Upper lobe of right lung (tissue), 1 donor: ENCODE measurements at places on chromosomes 12 and 14. TPM values are rescaled to one million over a fixed set of nuclear protein-coding genes. Genes with fewer than 3 reads are reported as not detected.

GRCh38 chr12:63928305-63928704 is 83.8 kb downstream of the SRGAP1 start:
- no peak for DNase-seq
- H3K4me3 ChIP-seq, result no peak overlapping the region
- no peaks in the 10 kb centered on the region for H3K4me1 ChIP-seq
- no peaks in the 10 kb centered on the region for H3K27me3 ChIP-seq

DNA sequence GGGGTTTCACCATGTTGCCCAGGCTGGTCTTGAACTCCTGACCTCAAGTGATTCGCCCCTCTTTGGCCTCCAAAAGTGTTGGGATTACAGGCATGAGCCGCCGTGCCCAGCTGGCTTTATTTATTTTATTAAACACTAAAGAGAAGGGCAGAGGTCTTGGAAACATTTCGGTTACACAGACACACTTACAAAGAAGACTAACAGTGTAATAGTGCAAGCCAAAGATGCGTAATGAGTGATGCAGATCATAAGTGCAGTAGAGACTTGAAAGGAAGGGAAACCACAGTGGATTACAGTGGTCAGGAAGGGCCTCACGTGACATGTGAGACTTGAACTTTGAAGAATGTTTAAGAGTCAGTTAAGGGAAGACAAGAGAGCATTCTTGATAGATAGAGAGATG is 33.9 kb upstream of the CDK17 start:
- no peak for DNase-seq
- H3K4me1 ChIP-seq, result no peaks in the 10 kb centered on the region
- no peak overlapping the region for H3K27ac ChIP-seq
- H3K27me3 ChIP-seq, result no peaks in the 10 kb centered on the region
- H3K4me3 ChIP-seq, result no peak overlapping the region

DNA sequence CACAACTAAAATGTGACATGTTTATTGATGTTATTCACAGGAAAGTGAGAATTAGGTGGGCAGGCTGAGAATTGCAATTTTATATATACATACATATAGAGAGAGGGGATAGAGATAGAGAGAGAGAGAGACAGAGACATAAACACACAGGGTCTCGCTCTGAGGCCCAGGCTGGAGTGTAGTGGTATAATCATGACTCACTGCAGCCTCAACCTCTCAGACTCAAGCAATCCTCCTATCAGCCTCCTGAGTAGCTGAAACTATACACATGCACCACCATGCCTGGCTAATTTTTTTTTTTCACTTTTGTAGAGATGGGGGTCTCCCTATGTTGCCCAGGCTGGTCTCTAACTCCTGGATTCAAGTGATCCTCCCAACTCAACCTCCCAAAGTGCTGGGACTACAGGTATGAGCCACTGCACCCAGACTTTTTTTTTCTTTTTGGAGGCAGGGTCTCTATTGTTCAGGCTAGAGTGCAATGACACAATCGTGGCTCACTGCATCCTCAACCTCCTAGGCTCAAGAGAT is 49.1 kb downstream of the R3HDM2 start:
- no peaks in the 10 kb centered on the region for H3K4me1 ChIP-seq
- H3K27ac ChIP-seq, result no peak overlapping the region
- no peaks in the 10 kb centered on the region for H3K27me3 ChIP-seq

DNA sequence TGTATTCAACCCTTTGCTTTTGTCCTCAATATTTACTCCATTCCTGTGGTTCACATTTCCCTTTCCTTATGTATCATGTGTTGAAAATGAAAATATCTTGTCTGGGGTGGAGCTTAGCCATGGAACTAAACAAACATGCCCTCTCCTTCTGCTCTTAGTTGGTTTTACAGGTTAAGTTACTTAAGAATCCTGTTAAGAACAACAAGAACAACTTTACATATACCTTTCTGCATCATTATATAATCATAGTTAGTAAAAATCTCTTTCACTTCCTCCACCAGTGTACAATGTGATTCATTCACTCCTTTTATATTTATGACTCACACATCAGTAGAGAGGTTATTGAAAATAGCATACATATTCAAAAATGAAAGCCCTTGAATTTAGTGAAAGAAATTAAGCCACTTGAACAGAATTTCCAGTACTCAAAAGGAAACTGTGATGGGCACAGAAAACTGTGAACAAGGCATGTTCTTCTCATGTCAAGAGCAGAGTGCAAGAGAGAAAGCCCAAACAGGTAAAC is 307.7 kb downstream of the CCDC91 start:
- H3K36me3 ChIP-seq, result no peaks in the 10 kb centered on the region
- H3K27ac ChIP-seq, result no peak overlapping the region
- no peaks in the 10 kb centered on the region for H3K27me3 ChIP-seq
- no peaks in the 10 kb centered on the region for H3K4me1 ChIP-seq
- H3K4me3 ChIP-seq, result no peak overlapping the region

DNA sequence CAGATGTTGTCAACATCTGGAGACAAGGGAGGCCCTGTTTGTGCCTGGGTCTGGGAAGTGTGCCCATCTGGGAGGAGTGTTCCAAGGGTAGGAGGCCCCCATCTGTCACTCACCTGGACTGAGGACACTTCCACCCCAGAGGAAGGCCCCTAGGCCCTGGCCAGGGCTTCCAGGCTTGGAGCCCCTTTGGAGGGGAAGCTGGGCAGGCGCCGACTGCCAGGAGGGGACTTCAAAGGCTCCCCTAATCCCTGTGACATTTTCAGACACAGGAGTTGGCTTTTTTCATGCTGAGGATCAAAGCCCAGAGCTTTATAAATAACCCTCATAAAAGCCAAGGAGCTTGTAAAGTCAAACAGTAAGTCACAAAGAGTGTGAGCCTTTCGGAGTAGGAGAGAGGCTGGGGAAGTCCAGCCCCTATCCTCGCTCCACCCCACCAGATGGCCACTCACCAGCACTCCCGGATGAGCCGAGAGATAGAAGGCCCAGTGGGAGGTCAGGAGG is 17.6 kb upstream of the FAM222A start:
- no peaks in the 10 kb centered on the region for H3K36me3 ChIP-seq
- H3K4me1 ChIP-seq, result no peaks in the 10 kb centered on the region
- H3K27ac ChIP-seq, result no peak overlapping the region
- DNase-seq, result no peak
- no peak overlapping the region for H3K4me3 ChIP-seq
- no peaks in the 10 kb centered on the region for H3K27me3 ChIP-seq

DNA sequence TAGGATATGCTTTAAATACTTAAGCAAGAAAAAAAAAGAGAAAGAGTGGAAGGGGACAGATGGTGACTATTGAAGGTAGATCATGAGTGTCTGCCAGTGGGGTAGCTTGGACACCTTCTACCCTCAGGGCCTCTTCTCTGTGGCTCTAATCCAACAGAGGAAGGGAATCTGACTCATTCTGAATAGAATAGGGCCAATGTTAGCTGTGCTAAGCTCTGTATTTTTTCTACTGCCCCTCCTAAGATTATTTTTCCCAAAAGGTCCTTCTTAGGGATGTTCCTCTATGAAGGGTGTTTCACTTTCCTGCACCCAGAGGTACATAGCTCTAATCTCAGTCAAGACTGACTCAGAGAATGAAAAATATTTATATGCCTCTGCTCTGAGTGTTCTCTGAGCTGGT is 25.6 kb downstream of the UNC79 start:
- no peak overlapping the region for H3K27ac ChIP-seq
- H3K27me3 ChIP-seq, result no peaks in the 10 kb centered on the region

Gene NOS1
- 4.9 TPM for total RNA-seq
